ENCODE measurements at places on chromosomes 3 and 15.

DNA sequence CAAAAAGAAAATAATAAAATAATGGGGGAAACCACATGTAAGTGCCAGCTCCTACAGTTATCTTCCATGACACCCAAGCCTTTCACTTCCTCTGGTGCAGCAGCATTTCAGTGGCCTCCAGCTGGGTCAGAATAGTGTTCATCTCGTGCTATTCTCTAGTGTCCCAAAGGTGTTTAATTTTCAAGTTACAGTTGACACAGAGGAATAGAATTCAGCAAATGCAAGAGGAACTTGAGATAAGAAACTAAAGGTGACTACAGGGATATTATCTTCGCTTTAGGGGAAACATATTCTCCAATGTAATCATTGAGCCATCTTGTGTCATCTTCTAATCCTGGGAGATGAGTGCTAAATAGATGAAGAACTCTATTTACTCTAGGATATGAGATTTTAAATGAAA is 212.8 kb downstream of the EPHA3 start:
- DNase-seq, result no peak

- DNase-seq, result no peak
Observed at GRCh38 chr15:83747718-83748110, 93.8 kb downstream of the ADAMTSL3 start.

DNA sequence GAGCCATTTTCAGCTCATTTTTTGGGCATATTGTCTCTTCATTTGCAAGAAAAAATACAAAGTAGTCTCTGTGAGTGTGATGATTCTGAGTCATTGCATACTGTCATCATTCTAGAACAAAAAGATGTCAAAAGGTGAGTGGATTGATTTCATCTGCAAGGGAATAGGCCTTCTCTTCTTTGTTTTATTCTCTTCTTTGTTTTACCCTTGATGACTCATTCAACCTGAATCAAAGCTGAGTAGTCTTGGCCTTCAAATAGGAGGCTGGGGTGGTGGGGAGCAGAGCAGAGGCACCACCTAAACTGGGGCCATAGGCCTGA is 25.4 kb downstream of the CYP19A1 start:
- no peak for DNase-seq

GRCh38 chr3:50652709-50653108 is 22.0 kb upstream of the DOCK3 start:
- DNase-seq, result peak; percentile 36

DNA sequence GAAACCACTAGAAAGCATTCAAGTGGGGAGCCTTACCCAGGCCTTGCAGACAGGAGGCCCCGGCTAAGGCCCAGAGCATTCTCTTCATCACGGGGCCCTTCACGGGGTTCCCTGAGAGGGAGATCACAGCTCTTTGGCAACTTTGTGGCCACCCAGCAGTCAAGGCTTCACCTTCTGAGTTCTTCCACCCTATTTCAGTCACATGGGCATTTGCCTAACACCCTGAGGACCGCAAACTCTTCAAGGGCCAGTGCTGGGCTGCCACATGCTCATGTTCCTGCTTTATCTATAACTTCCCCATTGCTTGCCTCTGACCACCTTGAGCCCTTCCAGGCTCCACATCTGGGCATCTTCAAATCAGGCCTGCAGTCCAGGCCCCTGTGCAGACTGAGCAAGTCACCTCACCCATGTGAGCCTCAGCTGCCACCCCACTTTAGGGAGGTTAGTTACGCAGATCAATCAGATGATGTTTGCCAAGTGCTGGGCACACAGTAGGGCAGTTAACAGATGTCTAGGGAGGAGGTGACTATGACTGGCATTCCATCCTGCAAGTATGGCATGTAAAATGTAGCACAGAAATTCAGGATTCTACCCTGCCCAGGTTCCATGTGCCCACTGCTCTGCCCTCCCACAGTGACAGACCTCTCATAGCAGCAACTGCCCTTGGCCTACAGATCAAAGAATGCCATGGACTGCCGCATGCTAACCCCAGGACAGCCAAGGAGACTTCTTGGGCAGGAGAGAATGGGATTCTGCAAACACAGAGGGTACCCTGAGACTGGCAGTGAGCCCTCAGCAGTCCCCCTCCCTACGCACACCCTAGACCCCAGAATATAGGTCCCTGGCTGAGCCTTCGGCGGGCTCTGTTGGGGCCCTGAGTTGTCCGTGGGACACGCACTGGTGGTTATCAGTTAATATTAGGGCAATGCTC is 37.6 kb upstream of the ZNF710 start:
- DNase-seq, result no peak

- no peak for DNase-seq
Observed at GRCh38 chr15:58043192-58043903, 22.2 kb downstream of the ALDH1A2 start.

- no peak for DNase-seq
Observed at GRCh38 chr3:50571486-50571885, 2.2 kb downstream of the HEMK1 start.

DNA sequence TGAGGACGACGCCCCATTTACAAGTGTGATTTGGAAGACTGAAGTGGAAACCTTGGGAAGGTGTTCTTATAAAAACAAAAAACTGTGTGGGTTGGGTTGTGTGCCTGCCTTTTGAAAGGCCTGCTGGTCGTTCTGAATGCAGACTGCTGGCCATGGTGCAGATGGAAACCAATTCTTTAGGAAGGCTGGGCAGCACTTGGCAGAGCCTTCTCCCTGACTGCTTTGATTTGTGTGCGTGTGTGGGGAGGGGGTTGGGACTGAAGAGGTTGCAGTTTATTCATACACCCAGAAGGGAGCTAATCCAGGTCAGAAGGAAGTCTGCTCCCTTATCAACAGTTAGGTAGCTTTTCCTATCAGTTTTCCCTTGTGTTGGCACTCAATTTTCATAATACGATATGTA is 288.7 kb downstream of the SOX2 start:
- no peak for DNase-seq

GRCh38 chr3:34881026-34881425 is 758.3 kb upstream of the ARPP21 start:
- DNase-seq, result no peak

GRCh38 chr15:57494581-57494980 is 97.1 kb upstream of the MYZAP start:
- DNase-seq, result no peak

DNA sequence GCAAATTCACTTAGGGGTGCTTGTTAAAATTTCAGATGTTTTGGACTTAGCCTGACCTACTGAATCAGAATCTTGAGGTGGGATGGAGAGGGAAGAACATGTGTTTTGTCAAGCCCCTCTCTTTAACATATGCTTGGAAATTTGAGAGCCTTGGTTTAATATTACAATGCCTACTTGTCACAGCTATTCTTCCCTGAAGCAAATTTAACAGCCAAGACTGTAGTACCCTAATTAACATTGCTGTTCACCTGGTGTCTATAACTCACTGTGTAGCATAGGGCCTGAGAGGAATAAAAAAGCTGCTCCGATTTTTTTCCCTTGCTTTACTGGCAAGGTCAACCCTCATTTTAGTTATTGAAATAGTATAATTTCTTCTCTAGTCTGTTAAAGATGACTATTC is 880.1 kb downstream of the CADM2 start:
- DNase-seq, result no peak

GRCh38 chr3:182585532-182586150 is 207.7 kb upstream of the ATP11B start:
- no peak for DNase-seq

- DNase-seq, result no peak
Observed at GRCh38 chr3:134790065-134790464, 5.0 kb upstream of the EPHB1 start.

DNA sequence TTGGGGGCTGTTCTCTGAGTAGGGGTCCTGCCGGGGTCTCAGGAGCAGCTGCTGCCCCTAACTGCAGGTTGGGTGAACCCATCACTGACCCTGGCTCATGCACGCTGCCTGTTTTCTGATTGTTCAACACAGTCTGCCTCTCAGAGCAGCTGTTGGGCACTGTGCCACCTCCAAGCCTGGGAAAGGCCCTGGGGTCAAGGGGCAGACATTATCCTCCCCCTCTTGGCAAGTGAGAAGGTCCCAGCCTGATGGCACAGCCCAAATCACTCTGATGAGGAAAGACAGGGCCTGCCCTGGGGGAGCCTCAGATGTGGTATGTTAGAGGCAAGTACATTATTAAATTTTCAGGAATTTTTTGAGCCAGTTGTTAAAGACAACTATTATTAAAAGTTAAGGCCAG is 14.1 kb upstream of the GNAT1 start:
- no peak for DNase-seq

DNA sequence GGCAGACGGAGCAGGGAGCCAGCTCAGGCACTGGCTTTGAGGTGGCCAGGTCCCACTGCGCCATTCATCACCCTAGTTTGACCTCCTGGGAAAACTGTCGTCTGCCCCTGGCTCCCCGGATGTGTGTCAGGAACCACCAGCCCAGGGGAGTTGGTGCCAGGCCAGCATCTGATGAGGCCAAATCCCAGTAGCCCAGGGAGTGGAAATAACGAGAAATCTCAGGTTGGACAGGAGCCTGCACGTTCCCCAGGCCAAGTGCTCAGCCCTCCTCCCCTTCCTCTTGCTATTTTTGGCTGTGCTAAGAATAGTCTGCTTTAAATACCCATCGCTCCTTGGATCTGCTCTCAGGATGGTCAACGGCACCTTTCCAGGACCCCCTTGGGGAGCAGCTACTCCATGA is 93.1 kb upstream of the RPL32 start:
- no peak for DNase-seq

GRCh38 chr15:36970522-36970921 is 129.8 kb downstream of the MEIS2 start:
- DNase-seq, result no peak

DNA sequence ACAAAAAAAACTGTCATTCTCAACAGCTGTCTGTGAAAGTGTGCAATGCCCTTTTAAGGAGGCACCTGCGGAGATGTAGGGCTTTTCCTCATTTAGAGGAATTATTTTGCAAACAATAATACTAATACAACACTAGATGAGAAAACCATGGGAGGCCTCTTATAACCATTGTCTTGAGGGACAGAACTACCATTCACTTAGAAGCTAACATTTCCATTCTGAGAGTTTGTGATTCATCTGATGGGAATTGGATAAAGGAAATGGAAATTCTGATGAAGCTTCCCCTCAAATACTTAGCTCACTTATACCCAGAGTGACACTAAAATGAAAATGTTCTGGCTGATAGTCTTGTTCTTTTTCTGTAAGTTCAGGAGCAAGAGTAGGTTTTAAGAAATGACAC is 147.7 kb downstream of the CADPS start:
- no peak for DNase-seq

DNA sequence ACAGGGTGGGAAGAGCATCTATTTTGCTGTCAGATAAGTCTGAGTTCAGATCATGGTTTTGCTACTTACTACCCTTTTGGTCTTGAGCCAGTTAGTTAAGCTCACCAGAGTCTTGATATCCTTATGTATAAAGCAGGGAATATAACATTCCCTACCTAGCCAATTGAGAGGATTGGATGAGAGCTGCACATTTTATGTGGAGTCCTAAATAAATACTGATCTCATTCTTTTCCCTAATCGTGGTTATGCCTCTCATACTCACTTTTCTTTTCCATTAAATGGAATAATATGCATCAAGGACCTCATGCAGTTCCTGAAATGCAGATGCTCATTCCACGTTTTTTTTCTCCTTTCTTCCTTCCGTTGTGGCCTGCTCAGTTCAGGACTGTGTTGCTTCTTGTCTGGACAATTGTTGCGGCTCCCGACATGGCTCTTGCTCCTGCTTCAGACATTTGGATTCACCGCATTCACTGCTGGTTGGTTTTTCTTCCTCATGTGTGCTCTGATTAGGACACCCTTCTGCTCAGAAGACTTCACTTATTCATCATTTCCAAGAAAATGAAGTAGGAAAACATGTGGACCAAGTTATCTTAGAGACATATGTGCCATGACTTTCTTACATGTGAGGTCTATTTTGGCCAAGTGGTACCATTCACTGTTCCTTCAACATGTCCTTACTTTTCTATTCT is 90.2 kb downstream of the NFKBIZ start:
- DNase-seq, result no peak

DNA sequence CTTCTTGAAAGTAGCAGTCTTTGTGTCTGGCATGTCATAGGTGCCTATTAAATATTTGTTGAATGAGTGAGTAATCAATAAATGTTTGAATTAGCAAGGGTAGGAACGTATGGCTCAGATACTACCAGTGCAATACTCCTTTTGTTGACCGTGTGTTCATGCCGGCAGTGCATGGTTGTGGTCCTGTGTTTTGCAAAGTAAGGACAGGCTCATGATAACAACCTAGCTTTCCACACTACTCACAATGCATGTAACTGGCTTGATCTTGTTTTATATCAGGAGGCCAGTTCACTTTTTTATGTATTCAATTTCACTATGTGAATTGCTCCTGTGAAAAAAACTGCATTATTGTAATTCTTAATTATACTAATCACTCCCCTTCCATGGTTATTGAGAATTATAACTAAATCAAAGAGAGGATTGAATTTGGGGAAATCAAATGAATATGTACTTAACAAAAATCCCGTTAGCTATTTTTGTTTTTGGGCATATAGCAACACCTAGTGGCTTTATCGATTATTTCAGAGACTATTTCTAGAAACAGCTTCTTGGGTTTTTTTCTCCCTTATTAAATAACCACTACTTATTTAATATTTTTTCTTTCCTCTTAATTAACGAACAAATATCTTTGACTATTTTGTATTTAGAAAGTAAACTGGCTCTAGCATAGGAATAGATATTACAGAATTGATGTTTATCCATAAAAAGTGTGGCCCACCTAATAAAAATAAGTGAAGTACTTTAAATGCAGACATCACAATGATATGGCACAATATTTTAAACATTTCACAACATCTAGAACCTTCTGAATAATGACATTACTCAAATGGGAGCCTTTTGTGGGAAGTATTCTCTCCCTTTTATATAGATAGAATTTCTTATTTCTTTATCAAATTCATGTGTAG is 218.5 kb downstream of the BBX start:
- no peak for DNase-seq

GRCh38 chr3:164879201-164879600 is 199.1 kb downstream of the SI start:
- no peak for DNase-seq

DNA sequence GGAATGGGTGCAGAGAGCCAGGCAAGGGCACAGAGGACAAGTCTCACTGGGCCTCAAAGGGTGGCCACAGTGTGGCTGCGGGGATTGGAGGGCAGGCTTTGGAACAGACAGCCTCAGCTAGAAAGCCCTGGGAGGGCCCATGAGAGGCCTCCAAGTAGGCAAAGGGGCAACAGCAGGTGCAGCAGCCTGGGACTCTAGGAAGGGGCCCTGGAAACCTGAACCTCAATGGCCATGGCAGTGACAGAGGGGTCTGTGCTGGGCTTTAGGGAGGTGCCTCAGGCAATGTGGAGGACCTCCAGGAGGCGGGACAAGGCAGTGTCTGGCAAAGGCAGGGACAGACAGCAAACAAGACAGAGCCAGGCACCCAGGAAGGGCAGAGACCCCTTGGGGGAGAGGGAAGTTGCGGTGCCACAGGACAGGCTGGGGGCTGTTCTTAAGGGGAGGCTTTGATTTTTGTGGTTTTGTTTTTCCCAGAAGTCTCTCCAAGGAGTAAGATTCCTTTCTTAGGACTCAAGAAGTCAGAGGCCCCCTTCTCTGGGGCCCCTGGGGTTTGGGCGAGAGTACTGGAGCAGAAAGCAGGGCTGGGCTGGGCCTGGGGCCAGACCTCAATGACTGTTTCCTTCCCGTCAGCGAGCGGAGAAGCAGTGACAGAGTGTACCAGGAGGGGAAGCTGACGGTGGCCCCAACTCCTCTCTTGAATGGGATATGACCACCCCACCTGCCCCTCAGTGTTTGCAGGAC is 9.7 kb downstream of the STOML1 start:
- no peak for DNase-seq

GRCh38 chr3:147414390-147415138 is 5.4 kb downstream of the ZIC1 start:
- no peak for DNase-seq

- DNase-seq, result no peak
Observed at GRCh38 chr3:51295625-51296024, 89.5 kb upstream of the MANF start.
